ENCODE measurements at places on chromosomes 12 and 14.

- DNase-seq: no peak
These were observed 88.6 kb downstream of the EPS8 start for GRCh38 chr12:15700595-15700994.

- DNase-seq: no peak
These were observed 508.2 kb upstream of the ATP2B1 start for GRCh38 chr12:90216815-90217214.

DNA sequence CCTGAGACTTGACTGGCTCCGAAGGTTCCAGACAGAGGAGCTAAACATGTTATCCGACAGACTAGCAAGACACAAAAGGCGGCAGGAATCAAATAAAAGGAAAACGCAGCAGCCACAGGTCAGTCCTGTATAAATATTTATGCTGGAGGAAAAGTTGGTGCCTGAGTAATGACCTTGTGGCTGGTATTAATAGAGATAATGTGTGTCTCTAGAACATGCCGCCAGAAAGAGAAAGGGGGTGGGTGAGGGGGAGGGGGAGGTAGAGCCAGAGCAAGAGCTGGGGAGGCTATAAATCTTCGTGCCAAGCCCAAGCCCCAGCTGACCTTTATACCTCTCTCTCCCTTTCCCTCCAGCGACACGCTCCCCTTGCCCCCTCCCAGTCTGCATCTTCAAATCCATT is 590.4 kb downstream of the MED13L start:
- DNase-seq: no peak

- no peak for DNase-seq
These were observed 7.2 kb downstream of the CCDC85C start for GRCh38 chr14:99596772-99597171.

GRCh38 chr12:114316076-114316475 is 89.9 kb downstream of the TBX5 start:
- no peak for DNase-seq

GRCh38 chr14:55221186-55221585 is 29.8 kb upstream of the DLGAP5 start:
- DNase-seq: no peak

DNA sequence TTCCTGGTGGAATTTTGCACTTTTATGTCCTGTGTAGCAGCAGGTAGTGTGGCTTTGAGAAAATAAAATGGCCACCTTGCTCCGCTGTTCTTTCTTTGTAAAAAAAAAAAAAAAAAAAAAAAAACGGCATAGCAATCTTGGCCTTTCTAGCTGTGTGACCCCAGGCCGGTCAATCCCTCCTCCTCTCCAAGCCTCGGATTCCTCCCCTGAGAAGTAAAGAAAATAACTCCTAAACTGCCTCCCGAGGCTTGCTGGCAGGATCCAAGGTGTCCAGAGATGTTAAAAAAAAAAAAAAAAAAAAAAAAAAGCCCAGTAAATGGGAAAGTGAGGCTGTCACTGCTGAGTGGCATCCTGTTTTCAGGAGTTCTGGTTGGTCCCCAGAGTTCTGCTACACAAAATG is 23.9 kb upstream of the MAP1LC3B2 start:
- DNase-seq: no peak

- no peak for DNase-seq
These were observed 59.5 kb downstream of the ARID2 start for GRCh38 chr12:45789025-45789424.

DNA sequence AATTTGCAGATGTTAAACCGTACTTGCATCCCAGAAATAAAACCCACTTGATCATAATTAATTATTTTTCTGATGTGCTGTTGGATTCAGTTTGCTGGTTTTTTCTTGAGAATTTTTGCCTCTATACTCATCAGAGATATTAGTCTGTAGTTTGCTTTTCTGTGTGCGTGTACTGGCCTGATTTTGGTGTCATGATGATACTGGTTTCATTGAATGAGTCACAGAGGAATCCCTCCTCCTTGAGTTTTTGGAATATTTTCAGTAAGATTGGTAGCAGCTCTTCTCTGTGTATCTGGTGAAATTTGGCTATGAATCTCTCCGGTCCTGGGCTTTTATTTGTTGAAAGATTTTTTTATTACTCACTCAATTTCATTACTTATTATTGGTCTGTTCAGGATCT is 100.4 kb upstream of the PMCH start:
- no peak for DNase-seq

DNA sequence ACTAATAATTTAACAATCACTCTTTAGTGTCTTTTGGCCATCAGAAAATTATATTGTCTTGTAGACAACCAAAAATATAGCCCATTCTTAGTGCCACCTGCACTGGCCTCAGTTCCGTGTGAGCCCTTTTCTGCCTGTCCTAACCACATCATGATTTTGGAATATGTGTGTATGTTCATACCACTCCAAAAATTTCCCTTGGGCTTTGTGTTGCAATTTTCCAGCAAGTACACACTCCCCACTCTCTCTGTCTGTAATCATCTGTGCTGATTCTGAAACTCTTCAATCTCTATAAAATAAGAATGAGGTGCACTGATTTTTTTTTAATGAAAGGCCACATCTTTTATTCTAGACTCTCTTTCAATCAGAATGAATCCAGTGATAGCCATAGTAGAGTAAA is 196.0 kb downstream of the PIK3C2G start:
- DNase-seq: no peak

GRCh38 chr12:55850401-55850800 is 7.7 kb upstream of the MMP19 start:
- DNase-seq: no peak

- DNase-seq: peak; percentile 77
These were observed 38.2 kb upstream of the STAB2 start for GRCh38 chr12:103548622-103549601.

DNA sequence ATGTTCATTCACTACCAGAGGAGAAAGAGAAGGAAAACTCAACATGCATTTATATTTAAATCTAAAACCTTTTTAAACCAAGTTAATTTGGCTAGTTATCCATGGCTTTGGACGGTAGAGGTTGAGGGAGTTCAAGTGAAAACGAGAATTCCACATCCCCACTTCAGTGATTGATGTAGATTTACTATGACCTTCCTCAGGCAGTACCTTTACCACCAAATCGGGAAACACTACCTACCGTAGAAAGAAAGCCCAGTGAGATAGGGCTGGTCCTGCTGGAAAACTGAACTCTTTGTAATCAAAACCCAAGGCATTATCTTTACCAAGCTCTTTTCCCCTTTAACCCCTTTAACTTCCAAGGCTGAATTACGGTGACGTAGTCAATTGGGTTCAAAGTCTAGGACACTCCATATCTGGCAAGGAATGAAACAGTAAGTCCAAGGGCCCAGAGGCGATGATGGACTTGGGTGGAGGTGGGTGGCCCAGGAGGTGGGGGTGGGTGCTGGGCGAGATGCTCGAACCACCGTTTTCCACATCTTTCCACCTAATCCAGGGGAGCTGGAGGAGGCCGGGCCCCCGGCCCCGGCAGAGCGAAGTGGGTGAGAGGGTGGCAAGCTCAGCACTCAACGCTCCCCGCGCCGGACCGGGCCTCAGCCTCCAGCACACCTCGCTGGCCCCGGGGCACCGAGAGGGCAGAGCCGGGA is 618 bp downstream of the SEC23A start:
- no peak for DNase-seq

DNA sequence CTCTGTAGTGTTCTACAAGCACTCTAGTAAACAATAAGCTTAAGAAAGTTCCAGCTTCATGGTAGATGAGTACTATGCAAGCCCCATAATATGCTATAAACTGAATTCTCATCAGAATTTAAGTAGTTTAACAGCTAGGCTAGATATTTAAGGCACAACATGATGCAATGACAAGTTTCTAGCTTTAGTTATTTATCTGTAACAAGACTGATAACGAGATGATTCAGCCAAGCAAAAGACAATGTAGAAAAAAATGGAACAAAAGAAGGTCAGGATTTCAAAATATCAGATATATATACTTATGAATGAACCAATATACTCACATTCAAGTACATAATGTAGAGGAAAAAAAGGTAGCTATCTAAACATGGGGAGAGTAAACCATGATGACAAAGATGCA is 61.0 kb upstream of the RERGL start:
- DNase-seq: no peak

GRCh38 chr12:50353869-50354593 is 42.4 kb downstream of the FAM186A start:
- no peak for DNase-seq
